ENCODE measurements at places on chromosomes 3 and 15.

DNA sequence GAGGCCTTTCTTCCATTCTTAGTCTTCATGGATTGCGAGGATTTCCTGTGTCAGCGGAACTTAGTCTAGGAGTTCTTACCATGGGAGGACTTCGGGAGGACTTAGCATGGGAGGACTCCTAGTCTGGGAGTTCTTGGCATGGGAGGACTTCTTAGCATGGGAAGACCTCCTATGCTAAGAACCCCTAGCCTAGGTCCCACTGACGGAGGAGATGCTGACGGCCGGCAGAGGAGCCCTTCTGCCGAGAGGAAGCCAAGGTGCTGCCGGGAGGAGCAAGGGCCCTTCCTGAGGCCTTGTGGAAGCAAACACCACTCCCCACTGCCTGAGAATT, 35.6 kb upstream of the LDHAL6B start:
- no peak for DNase-seq

GRCh38 chr3:169256796-169257522, 406.6 kb downstream of the MECOM start:
- no peak for DNase-seq

GRCh38 chr15:61951949-61952348, 108.3 kb downstream of the VPS13C start:
- DNase-seq: no peak

GRCh38 chr15:67389975-67390374, 131.0 kb upstream of the C15orf61 start:
- no peak for DNase-seq

- DNase-seq: no peak
Measured at GRCh38 chr3:146468671-146469149, 651 bp downstream of the PLSCR2 start.

- DNase-seq: no peak
Measured at GRCh38 chr3:72345237-72345878, 502.9 kb downstream of the SHQ1 start.

GRCh38 chr3:18238332-18238731, 186.8 kb downstream of the SATB1 start:
- DNase-seq: no peak

GRCh38 chr3:42755681-42756578, 17.1 kb downstream of the CCDC13 start:
- no peak for DNase-seq

DNA sequence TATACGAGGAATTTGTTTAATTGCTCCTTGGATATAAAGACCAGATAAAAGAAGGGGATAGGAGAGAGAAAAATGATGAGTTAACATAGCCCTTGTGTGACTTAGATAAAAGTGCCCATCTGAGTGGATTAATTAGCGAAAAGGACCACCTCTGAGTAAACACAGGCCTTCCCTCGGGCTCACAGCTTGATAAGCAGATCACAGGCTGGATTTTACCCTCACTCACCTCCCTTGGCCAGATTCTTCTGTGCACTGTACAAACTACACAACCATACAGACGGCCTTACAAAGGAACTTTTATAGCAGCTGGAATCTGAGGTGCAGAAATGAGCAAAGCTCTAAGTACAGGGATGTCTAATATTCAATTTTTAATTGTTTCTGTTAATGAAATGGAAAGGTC, 112.4 kb upstream of the STT3B start:
- DNase-seq: no peak

GRCh38 chr3:175311946-175312345, 452.8 kb downstream of the NAALADL2 start:
- DNase-seq: no peak

- DNase-seq: peak; percentile 94
Measured at GRCh38 chr15:63600616-63601025, 3.4 kb downstream of the FBXL22 start.

- peak; percentile 98 for DNase-seq
Measured at GRCh38 chr3:123201557-123202427, at the start of gene SEC22A. Gene SEC22A (plus strand): TSS chr3:123201943. CDS start chr3:123209218, 7,275 bp downstream.

DNA sequence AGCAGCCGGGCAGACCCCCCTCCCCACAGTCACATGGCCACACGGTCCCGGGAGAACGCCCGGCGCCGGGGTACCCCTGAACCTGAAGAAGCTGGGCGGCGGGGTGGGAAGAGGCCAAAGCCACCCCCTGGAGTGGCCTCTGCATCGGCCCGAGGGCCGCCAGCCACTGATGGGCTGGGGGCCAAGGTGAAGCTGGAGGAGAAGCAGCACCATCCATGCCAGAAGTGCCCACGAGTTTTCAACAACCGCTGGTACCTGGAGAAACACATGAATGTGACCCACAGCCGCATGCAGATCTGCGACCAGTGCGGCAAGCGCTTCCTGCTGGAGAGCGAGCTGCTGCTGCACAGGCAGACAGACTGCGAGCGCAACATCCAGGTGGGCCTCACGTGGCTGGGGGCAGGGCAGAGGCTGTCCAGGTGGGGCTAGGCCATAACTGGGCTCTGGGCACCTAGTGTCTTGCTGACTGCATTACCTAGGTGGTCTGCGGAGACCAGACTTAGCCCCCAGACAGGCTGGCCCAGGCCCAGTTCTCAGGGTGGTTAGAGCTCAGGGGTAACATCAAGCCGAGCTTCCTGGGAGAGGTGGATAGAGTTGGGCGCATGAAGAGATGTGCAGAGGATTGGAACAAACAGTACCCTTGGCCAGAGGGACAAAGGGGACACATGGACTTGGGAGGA, 6.1 kb downstream of the ZBTB47 start:
- DNase-seq: no peak

GRCh38 chr15:85689729-85690128, 105.0 kb downstream of the KLHL25 start:
- peak; percentile 59 for DNase-seq

- DNase-seq: no peak
Measured at GRCh38 chr3:133152056-133152455, 113.9 kb downstream of the TMEM108 start.

GRCh38 chr15:69854001-69854400, 243.7 kb downstream of the TLE3 start:
- no peak for DNase-seq

GRCh38 chr15:77503764-77504163, 83.1 kb downstream of the HMG20A start:
- no peak for DNase-seq

- peak; percentile 44 for DNase-seq
Measured at GRCh38 chr3:13480340-13481318, 523 bp downstream of the HDAC11 start.

- DNase-seq: no peak
Measured at GRCh38 chr3:41690766-41691563, 270.9 kb downstream of the ULK4 start.

DNA sequence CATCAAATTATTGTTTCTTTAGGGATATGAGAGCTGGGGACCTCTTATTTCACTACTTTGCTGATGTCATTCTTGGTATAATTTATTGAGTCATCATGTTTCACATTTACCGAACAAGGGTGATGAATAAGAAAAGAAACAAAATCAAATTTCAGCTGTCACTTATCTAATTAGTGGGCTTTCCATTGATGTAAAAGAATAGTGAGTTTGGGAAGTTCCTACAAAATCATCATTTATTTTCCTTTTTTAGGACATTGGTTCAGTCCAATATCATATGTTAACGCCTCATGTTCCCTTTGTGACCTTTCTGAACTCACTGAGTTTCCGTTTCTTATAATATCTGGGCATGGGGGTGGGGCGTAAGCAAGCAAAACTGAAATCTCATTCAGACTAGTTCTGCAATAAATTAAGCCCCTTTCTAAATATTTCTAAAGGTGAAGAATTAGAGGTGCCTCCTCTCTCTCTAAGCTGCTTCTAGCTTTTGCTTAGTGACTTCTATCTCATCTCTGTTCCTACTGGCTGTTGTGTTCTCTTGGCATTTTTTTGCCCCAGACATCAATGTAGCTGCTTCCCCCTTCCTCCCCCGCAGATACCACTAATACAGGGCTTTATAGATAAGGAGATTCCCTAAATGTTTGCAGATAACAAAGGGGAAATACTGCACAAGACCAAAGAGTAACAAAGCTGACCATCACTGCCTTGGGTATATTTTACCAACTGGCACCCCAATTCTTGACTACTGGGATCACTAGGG, 238.0 kb upstream of the CTNNB1 start:
- peak; percentile 9 for DNase-seq

DNA sequence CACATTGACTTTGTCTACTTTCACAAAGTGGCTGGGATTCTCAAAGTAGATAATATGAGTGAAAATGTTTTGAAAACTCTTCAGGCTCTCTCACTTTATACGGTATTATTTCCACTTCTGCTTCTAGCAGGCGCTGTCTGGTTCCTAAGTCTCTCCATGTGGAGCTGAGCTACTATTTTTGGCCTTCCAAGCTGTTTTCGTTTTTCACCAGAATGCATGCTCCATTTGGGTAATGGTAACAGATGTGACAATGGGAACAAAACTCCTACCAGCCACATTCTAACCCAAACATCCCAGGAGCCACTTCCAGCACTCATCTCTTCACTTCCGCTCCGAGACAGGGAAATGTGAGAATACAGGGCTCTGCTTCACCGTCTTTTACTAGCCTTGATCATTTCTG, 586.7 kb downstream of the NTRK3 start:
- no peak for DNase-seq

- DNase-seq: no peak
Measured at GRCh38 chr15:83462953-83463433, 15.9 kb downstream of the SH3GL3 start.

GRCh38 chr3:156148946-156149381, 28.6 kb downstream of the KCNAB1 start:
- no peak for DNase-seq

DNA sequence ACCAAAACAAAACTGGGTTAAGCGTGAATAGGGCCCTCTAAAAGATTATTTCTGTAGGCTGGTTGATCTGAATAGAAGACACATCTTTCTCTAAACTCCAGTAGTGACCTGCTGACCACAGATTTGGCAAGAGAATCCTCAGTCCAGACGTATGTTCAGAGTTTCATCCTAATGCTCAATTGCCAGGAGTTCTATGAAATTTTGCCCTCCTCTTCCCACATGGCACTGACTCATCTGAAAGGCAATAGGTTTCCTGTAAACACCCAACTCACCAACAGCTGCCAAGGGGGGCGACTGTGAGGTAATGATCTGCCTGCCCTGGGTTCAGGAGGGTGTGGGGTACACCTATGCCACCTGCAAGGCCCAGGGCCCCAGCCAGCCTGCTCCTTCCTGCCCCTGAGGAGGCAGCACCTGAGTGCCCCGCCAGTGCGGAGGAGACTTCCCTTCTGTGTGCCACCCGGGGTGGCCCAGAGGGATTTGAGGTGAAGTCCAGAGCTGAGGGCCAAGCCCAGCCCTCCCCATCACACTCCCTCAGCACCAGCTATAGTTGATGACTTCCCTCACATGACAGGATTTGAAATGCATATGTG, 8.4 kb upstream of the PLA2G4D start:
- no peak for DNase-seq

DNA sequence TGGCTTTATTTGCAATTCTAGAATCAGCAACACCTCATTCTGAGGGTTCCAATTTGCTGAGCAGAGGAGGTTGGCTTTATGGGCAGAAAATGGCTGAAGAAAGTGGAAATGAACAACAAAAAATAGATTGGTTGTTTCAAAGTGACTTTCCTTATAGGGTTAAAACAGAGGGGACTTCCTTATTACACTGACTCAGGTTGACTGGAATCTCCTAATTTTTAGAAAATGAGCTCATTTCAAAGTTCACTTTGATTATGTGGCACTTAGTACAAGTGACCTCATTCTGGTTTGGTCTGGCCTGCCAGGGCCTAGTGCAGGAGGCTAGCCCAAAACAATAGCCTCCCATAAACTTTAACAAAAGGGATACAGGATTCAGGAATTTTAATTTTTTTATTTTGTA, 41.4 kb downstream of the NFKBIZ start:
- DNase-seq: no peak

DNA sequence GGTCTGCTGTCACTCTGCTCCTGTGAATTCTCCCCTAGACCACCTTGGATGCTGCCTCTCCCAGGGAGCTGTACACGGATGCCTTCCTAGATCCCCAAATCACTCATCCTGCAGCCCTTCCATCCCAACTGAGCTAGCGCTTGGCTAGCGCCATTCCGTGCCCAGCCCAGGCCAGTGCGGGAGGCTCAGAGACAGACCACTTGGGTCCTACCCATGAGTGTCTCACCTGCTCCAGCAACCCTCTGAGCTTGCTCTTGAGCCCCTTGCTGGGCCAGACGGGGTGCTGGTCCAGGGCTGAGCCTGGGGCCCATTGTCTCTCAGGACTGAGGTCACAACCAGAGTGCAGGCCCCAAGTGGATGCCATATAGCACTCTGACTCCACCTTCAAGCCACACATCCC, 17.7 kb downstream of the SH2D7 start:
- no peak for DNase-seq

GRCh38 chr3:191135175-191135574, 63.9 kb upstream of the OSTN start:
- no peak for DNase-seq

- DNase-seq: peak; percentile 46
Measured at GRCh38 chr15:25739687-25740121, 123.4 kb downstream of the ATP10A start.

GRCh38 chr15:38182900-38183299, 69.7 kb upstream of the SPRED1 start:
- DNase-seq: no peak

DNA sequence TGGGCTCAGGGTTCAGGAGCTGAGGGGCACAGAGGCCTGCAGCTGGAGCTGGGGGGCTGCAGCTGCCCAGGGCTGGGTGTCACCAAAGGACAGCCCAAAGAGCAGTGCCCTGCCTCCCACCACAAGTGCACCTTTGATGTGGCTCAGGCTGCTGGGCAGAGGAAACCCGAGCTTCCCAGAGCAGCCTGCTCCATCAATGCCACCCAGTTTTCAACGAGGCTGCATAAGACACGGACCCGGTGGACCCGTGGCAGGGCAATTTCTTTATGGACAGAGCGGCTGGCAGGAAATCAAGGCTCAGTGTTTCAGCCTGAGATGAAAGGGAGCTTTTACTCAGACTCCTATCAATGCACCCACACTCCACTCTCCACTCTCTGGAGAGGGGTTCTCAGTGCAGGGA, 18.7 kb downstream of the SEMA5B start:
- DNase-seq: no peak

DNA sequence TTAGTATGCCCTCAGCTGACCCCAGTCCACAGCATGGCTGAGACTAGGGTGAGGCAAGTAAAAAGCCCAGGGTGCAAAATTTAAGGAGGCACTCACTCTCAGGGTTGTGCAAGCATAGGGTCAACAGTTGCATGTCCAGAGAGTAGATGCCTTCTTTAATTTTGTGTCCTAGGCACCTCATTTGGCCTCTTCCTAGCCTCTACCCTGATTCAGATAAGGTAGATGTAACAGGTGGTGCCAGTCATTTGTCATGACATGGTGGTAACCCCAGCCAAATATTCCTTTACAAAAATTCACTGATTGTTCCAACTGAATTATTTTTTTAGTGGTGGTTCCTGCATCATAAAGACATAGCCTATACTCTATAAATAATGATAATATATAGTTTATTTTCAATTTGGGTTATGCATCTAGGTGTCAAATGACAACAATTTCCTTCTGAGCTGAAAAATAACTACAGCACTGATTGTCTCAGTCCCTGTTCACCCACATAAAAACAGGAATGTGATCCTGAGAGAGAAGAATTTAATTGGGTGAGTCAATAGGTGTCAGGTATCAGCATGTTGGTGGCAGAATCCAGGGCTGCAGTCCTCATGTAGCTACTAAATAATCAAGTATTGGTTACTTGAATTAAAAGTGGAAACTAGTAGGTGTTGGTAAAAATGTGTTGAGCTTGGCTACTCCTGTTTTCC, 44.2 kb upstream of the TIPARP start:
- DNase-seq: no peak

- no peak for DNase-seq
Measured at GRCh38 chr3:187274977-187275338, 16.6 kb downstream of the MASP1 start.

- DNase-seq: no peak
Measured at GRCh38 chr15:32855942-32856341, 138.1 kb downstream of the GREM1 start.

- DNase-seq: no peak
Measured at GRCh38 chr3:64382153-64382552, 156.9 kb upstream of the PRICKLE2 start.

Measured in stimulated activated CD4-positive, alpha-beta T cell treated with anti-CD3 and anti-CD28 coated beads, Interleukin-15, amount 100 ng/mL, for 24 hours (primary cell).